NCI-H226 (cell line): ENCODE measurements at places on chromosomes 5 and 9.

GRCh38 chr9:20929276-20929675 lies 102.2 kb downstream of the HACD4 start:
- no peak for DNase-seq

DNA sequence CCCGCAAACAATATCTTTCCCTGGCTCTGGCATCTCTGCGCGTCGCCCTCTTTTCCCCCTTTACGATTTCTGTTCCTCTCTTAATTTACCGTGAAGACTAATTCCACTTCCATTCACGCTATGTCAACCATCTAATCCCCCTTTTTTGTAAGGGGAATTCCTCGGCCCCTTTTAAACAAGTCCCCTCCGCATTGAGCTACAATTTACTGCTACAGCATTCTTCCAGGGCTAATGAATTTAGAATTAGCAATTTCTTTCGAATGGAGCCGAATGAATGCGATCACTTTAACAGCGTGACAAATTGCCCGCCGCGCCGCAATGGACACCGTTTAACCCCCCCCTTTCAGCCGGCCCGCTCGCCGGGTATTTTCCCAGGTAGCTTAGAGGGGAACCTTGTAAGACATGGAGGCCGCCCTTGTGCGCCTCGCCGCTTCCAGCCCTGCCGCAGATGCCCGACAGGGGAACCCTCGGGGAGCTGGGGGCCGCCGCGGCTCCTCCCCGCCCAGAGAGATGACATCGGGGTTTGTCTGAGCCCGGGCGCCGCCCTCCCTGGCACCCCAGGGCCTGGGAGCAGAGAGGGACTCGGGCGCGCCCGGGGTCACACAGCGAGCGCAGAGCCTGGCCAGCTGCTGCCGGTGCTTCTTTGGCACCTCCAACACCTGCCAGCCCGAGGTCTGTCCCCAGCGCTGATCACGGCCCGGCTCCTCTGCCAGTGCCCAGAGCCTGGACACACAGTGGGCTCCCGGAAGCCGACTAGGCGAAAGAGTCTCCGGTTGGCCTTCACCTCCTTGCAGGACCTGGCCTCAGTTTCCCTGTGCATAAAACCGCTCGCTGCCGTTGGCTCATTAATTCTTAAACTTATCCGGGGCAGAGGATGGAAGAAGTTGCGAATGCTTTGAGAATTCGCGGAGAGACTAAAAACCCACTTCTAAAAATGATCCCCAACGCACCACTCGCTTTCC lies 1.3 kb downstream of the PRDM12 start:
- DNase-seq = no peak

DNA sequence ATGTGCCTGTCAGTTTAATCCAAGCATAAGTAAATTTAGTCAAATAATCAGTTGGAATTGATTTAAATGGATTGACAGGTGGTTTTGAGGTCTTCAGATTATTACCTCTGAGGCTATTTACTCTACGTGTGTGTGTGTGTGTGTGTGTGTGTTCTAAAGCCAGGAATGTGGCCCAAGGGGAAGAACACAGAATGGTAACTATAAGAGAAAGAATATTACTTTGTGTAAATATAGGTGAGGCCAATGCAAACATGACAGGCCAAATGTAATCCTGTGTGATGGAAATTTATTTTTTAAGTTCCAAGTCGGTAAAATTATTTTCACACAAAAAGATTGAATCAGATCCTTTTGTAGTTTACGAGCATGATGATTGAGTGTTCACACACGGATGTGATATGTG lies 390.0 kb downstream of the PLK2 start:
- DNase-seq = no peak

- peak; percentile 62 for DNase-seq
These were observed 594.1 kb upstream of the BRINP1 start for GRCh38 chr9:119963258-119963797.

DNA sequence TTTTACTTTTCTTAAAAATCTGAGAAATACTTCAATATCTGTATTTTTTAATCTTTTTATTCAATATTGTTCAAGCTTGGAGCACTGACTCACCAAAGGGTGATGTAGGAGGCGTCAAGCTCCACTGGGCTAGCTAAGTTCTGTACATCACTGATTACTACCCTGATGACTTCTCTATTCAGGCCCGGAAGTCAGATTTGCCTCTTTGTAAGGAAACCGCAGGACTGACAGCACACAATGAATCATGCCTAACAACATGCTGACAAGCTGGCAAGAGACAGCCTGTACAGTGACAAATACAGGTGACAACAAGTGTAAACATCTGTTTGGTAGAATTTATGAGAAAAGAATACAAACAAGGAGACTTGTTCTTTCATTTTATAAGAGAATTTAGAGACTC lies 627.9 kb upstream of the RORB start:
- DNase-seq = peak; percentile 89

- no peak for DNase-seq
These were observed 109.4 kb downstream of the MAT2B start for GRCh38 chr5:163614787-163615186.

DNA sequence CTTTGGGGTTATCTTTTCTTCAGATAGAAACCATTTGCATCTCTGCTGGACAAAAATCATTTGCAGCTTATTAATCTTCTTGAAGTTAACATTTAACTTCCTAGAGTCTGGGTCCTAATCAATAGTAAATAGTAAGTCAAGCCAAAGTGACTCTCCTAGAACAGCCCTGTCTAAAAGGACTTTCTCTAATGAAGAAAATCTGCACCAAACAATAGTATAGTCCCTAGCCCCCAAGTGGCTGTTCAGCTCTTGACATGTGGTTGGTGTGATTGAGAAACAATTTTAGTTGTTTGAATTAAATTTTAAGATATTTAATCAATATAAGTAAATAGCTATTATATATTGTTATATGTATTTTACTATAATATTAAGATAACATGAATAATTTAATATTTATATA lies 64.6 kb upstream of the SHB start:
- no peak for DNase-seq

DNA sequence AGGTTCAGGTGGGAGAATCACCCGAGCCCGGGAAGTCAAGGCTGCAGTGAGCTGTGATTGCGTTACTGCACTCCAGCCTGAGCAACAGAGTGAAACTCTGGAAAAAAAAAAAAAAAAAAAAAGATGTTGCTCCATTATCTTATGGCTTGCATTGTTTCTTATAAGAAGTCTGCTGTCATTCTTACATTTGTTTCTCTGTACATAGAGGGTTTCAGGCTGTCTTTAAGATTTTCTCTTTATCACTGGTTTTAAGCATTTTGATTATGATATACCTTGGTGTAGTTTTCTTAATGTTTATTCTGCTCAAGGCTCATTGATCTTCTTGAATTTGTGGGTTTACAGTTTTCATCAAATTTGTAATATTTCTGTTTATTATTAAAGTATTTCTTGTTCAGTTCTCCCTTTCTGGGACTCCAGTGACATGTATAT lies 35.2 kb downstream of the MVB12B start:
- no peak for DNase-seq

DNA sequence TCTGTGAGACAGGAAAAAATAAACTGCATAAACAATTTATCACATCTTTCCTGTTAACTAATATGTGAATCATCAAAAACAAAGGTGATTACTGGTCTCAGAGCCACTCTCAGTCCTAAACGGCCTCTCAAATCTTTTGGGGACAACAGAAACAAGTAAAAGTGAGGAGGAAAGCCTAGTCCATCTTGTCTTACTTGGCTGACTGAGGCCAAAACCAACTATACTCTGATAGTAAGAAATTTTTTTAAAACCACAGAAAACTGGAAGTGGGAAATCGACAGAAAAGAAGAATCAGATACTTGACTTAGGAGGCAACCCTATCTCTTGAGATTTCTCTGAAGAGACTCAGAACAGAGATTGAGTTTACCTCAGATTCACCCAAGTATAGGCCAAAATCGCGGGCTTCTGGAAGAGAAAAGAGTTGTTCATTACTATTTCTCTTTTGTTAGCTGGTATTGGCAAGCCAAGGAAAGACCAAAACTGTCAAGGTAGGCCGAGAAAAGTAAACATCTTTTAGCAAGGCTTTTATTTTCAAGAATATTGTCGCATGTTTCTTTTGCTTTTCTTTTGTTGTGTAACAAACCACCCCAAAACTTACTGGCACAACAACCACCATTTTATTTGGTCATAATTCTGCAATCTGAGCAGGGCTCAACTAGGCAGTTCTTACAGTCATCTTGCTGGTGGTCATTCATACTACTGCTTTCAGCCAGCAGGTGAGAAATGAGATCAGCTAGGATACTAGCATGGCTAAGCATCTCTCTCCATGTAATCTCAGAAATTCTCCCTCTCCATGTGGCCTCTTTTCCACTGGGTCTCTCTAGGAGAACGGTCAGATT lies 46.1 kb downstream of the RFX3 start:
- DNase-seq = no peak

GRCh38 chr5:130282049-130282448 lies 377.8 kb downstream of the CHSY3 start:
- DNase-seq = peak; percentile 34

- no peak for DNase-seq
These were observed 526.9 kb downstream of the DTWD2 start for GRCh38 chr5:118461436-118461835.

GRCh38 chr9:113817171-113817570 lies 58.9 kb upstream of the ZNF618 start:
- DNase-seq = no peak

- no peak for DNase-seq
These were observed 408.3 kb upstream of the RGMB start for GRCh38 chr5:98365126-98365525.

DNA sequence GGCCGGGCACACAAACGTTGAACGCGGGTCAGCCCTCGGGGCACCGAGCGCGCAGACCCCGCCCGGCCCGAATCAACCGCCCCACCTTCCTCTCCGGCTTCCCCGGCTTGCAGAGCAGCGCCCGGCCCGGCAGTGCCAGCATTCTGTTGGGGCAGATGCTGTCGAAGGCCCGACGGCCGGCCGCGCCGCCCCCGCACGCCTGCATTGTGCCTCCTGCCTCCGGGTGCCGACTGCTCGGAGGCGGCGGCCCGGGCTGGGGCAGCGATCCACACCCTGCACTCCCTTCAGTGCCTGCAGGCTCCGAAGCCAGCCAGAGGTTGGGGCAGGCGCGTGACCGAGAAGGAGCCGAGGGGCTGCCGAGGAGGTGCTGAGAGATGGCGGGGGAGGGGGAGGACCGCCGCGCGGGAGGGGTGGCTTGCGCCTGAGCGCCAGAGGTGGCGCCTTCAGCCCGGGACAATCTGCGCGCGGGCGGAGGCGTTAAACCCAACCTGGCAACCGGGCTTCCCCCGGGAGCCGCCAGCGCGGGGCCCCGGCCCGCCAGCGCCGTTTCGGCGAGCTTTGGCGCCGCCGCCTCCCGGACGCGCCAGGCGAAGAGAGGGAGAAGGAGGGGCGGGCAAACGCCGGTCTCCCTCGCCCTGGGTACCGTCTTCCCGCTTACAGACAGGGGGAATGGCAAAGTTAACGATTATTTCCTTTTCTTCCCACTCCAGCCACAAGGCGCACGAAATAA lies at the start of gene MCIDAS:
MCIDAS (minus strand) TSS at position 382 of the 730 bp plus-strand sequence; CDS start at position 205, 177 bp downstream.
- peak; percentile 43 for DNase-seq

GRCh38 chr9:77011973-77012821 lies 7.3 kb upstream of the FOXB2 start:
- DNase-seq = no peak

DNA sequence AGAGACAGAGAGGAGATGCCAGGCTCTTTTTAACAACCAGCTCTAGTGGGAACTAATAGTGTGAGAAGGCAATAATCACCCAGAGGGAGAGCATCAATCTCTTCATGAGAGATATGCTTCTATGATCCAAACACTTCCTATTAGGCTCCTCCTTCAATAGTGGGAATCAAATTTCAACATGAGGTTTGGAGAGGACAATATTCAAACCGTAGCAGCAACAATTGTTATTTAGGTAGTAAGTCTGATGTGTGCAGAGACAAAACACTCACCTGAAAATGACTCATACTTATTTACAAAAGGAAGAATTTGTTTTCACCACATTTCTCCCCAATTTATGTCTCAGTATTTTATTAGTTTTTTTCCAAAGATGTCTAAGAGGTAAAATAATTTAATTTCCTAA lies 144.3 kb downstream of the ST8SIA4 start:
- DNase-seq = no peak

GRCh38 chr5:127967323-127967982 lies 116.1 kb upstream of the SLC12A2 start:
- DNase-seq = no peak

DNA sequence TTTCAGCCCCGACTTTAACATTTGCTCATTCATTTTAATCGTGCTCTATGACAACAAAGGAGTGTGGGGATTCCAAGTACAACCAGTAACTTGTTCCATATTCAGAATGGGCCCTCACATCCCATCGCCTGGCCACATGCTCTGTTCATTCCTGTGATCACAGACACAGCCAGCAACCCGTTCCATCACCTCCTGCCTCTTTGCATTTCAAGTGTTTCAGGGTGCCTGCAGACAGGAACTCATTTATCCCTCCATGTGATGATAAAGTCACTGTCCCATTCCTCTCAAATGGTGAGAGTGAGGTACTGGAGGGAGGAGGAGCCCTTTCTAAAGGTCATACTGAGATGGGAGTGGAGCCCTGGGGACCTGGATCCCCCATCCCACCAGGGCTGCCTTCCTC lies 571.1 kb downstream of the MAT2B start:
- no peak for DNase-seq

- DNase-seq = no peak
These were observed 98.2 kb upstream of the PRR16 start for GRCh38 chr5:120365656-120366446.

- DNase-seq = no peak
These were observed 8.4 kb upstream of the TIMD4 start for GRCh38 chr5:156971415-156971814.

DNA sequence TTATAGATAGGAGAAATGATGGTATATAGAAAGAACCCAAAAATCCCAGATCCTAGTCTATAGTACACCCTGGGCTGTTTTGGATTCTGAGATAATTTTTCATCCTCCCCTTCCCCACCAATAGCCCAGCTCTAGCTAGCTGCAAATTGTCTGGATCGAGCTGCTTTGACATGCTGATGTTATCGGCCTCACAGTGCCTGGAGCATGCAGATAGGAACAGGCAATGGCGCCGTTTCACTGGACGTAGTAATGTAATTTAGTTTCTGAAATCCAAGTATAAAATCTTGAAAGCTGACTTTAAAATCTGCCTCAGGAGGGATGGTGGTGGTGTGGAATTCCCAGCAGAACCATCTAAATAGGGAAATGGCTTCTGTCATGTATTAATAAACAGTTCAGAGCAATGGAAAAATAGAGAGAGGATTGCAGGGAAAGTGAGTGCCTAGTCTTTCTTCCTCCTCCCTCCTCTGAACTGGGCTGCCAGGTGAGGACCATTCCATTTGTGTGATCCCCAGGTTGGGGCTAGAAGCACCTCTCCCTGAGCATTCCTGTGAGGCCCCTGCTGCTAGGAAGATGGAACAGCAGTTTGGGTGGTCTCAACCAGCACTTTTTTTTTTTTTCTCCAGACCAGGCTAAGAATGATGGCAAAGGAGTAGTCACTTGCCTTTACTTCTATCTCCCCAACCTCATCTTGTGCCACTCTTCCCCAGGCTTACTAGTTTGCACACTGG lies 31.9 kb downstream of the FAM219A start:
- no peak for DNase-seq

- DNase-seq = no peak
These were observed 1291.8 kb upstream of the DMAC1 start for GRCh38 chr9:9091387-9091786.
